Kidney epithelial cell (primary cell): ENCODE measurements at places on chromosomes 4 and X.

- no peak for DNase-seq
These were observed 162.0 kb downstream of the PDGFRA start for GRCh38 chr4:54391104-54391503.

GRCh38 chr4:27429364-27429871 is 568.8 kb downstream of the STIM2 start:
- DNase-seq: no peak

DNA sequence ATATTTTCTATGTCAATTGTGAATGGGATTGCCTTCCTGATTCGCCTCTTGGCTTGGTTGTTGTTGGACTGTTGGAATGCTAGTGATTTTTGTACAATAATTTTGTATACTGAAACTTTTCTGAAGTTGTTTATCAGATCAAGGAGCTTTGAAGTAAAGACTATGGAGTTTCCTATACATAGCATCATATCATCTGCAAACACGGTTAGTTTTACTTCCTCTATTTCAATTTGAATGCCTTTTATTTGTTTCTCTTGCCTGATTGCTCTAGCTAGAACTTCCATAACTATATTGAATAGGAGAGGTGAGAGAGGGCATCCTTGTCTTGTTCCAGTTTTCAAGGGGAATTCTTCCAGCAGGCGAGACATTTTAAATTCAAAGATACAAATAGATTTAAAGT is 226.5 kb downstream of the FBXO8 start:
- DNase-seq: no peak

GRCh38 chr4:39922399-39922798 is 55.3 kb downstream of the PDS5A start:
- no peak for DNase-seq

DNA sequence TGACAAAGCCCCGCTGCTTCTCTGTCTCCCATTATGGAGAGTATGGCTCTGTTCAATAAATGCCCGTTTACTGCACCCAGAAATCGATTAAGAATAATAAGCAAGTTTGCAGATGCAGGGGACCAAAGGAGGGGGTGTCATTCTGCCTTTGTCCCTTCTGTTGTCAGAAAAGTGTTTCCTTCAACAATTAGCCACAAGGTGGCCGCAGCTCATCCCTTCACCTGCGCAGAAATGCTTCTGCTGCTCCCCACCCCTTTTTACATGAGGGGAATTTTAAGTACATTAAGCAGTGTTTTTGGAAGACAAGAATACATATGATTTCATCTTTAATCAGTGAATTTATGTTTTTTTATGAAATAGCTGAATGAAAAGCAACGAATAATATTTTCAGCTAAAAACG is 175.6 kb upstream of the ARX start:
- DNase-seq: no peak

- DNase-seq: no peak
These were observed 157.7 kb upstream of the DIPK2B start for GRCh38 chrX:45358392-45358791.

DNA sequence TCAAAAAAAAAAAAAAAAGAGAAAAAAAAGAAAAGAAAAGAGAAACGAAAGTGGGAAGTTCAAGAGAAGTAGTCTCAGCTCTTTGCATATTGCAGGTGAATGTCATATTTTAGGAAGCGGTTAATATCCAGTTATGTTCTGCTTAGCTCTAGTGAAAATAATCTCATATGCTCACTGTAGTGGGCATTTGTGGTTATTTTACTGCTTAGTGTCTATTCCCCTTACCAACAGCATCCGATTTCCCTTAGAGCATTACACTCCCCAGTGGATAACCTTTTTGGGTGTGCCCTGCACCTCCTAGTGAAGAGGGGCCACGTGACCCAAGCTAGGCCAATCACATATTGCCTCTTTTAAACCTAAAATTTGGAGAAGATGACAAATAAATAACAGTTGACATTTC is 111.2 kb upstream of the ZNF827 start:
- DNase-seq: no peak

GRCh38 chrX:153621949-153622598 is 23.1 kb upstream of the CCNQ start:
- DNase-seq: no peak

- DNase-seq: no peak
These were observed 40.4 kb downstream of the FOXR2 start for GRCh38 chrX:55663584-55663983.

- no peak for DNase-seq
These were observed 639.8 kb upstream of the INTU start for GRCh38 chr4:126992910-126993309.

- peak; percentile 71 for DNase-seq
These were observed 13.4 kb upstream of the MEPE start for GRCh38 chr4:87819281-87819919.

GRCh38 chr4:135735512-135735911 is 1533.9 kb upstream of the PABPC4L start:
- DNase-seq: no peak

GRCh38 chr4:73608689-73609594 is 11.3 kb downstream of the RASSF6 start:
- no peak for DNase-seq

- DNase-seq: peak; percentile 7
These were observed 823.2 kb upstream of the LCORL start for GRCh38 chr4:18844726-18845125.

- DNase-seq: no peak
These were observed 342.5 kb upstream of the MAGEB2 start for GRCh38 chrX:29872831-29873230.

DNA sequence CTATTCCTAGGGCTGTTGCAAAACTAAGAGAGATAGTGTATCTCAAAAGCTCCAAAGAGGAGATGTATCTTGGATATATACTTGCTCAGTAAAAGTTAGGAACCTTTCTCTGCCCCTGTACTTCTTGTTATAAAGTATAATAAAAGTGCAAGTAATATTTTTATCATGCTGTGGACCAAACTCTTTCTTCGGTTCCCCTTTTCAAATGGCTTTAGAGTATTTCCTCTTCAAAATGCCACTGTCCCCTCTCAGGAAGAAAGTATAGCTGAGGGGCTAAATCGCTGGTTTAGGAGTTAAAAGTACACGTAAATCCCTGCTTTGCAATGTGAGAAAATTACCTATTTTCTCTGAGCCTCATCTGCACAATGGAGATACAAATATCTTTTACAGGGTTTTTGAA is 169.1 kb upstream of the FTHL17 start:
- no peak for DNase-seq

- DNase-seq: no peak
These were observed 25.5 kb downstream of the MID2 start for GRCh38 chrX:107851215-107851614.

DNA sequence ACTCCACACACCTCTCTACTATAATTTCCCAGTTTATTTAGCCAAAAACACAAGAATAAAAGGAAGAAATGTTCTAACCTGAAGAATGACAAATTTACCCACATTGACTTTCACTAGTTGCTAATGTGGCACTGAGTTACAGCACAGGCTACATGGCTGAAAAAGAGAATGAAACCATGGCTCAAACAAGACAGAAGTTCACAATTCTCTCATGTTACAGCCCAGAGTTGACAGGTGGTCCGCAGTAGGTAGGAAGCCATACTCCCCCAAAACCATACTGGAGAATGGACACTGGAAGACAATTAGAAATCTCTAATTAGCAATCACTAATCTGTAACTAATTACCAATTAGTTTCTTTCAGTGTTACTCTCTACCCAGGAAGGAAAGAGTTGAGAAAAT is 170.8 kb downstream of the ADGRA3 start:
- DNase-seq: no peak

DNA sequence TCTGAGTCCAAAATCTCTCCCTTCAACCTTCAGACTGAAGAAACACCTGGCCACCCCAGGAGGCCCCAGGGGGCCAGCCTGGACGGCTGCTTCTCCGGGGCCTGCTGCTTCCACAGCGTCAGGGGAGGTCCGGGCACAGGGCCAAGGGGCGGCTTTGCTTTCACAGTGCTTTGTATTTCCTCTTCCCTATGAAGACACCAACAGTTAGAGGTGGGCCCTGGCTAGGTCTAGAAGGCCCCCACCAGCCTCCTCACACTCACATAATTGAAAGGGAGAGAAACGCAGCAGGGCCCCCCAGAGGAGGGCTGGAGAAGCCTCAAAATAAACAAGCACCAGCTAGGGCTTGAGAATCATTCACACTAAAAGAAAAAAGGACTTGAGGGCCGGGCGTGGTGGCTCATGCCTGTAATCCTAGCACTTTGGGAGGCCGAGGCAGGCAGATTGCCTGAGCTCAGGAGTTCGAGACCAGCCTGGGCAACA is 17.8 kb downstream of the SCD5 start:
- DNase-seq: no peak

GRCh38 chr4:113478032-113478431 is 283.5 kb downstream of the CAMK2D start:
- no peak for DNase-seq

DNA sequence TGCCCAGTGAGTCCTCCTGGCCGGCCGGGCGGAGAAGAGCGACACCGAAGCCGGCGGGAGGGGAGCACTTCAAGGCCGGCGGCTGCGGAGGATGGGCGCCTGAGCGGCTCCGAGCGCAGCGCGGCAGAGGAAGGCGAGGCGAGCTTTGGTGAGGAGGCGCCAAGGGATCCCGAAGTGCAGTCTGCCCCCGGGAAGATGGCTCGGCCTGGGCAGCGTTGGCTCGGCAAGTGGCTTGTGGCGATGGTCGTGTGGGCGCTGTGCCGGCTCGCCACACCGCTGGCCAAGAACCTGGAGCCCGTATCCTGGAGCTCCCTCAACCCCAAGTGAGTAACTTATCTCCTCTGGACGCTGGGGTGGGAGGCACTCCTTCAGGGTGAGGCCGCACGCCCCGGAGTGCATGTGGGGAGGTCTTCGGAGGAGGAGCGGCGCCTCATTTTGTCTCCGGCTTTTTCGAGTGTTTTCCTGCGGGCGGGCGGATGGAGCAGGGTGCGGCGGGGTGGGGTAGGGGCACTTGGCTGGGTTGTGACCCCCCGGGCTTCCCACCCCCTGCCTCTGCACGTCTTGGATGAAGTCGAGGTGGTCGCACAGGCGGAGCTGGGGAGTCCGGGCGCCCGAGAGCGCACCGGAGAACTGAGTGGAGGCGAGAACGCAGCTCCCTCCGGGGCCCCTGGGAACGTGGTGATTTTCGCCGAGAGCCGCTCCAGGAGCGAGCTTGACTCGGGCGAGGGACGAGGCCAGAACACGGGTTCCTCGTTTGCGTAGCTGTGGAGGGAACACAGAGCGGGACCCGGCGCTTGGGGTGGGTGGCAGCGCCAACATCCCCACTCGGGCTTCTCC is 979 bp downstream of the EFNB1 start:
- DNase-seq: no peak

DNA sequence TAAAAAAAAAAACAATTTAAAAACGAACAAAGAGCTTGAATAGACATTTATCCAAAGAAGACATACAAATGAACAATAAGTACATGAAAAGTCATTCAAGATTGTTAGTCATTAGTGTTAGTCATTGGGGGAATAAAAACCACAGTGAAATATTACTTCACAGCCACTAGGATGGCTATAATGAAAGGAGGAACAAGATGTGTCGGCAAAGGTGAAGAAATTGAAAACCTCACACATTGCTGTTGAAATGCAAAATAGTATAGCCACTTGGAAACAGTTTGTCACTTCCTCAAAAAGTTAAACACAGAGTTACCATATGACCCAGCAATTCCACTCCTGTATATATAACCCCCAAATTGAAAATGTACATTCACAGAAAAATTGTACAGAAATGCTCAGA is 45.2 kb upstream of the SLC39A8 start:
- peak; percentile 47 for DNase-seq

- DNase-seq: no peak
These were observed 1.6 kb downstream of the ZCCHC12 start for GRCh38 chrX:118825227-118825626.

DNA sequence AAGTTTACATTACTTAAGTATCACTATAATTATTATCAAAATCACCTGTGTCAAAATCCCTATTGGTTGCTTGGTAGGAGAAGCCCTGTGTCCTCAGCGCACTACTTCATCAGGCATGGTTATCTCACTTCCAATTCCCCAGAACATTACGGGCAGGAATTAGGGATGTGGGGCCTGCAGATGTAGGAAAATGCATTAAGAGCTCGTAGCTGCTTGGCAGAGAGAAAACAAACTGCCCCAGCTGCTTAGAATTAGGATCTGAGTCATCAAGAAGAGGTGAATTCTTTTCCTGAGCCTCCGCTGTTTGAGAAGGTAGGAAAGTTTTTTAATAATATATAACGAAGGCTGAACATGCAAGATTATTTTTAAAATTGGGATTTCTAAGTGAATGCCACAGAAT is 31.1 kb upstream of the CLNK start:
- DNase-seq: no peak

- DNase-seq: no peak
These were observed 16.8 kb upstream of the RAB40A start for GRCh38 chrX:103536071-103536470.

GRCh38 chrX:110327336-110327735 is 9.5 kb upstream of the AMMECR1 start:
- no peak for DNase-seq

DNA sequence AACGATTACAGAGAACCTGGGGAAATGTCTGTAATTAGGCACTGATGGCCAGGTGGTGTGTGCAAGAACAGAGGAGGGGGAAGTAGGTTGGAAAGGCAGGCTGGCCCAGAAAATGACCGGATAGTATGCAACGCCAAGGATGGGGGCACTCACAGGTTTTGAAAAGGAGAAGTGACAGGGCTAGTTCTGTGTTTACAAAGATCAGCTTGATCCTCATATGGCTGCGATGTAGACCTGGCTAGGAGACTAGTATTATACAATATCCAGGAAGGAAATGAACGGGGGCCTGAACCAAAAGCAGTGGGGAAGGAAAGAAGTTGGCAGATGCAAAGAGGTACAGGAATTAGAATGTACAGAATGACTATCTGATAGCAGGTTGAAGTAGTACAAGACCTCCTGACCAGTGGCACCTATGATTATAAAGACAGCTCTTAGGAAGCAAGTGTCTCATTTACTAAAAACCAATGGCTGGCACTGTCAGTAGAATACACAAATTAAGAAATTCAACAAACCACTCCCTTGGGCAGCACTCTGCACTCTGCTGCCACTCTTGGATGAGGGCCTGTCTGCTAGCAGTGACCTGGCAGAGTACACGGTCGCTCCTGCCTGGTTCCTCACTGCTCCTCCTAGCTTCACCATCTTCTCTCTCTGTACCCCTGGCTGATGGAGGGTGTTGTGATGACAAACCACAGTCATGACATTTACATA is 14.1 kb downstream of the MFAP3L start:
- DNase-seq: no peak

DNA sequence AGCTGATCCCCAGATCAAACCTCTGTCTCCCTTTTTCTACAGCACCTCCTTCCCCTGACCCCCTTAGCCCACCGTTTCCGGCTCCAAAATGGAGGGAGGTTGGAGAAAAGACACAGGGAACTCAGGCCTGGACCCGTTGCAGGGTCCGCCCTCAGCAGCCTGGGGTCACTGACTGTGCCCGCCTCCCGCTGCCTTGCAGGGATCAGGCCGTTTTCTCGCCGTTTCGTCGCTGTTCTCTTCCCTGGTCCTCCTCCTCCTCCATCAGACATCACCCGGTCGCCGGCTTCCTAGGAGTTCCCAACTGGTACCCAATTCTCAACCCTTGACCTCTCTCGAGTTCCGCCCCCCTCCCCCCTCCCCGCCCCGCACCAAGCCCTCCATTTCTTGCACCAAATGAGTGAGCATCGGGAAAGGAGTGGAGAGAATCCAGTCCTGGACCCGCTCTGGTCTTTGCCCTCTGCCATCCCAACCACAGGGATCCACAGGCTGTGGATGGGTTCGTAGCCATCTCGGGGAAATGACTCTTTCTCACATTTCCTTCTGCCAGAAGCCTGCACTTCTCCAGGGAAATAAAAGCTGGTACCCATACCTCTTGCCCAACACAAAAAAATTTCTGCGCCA is 493 bp downstream of the TCEAL5 start:
- no peak for DNase-seq
